SHP77 treated with DMSO at 0.1 percent for 48 hours (cell line): ENCODE measurements at places on chromosomes 5 and 9.

DNA sequence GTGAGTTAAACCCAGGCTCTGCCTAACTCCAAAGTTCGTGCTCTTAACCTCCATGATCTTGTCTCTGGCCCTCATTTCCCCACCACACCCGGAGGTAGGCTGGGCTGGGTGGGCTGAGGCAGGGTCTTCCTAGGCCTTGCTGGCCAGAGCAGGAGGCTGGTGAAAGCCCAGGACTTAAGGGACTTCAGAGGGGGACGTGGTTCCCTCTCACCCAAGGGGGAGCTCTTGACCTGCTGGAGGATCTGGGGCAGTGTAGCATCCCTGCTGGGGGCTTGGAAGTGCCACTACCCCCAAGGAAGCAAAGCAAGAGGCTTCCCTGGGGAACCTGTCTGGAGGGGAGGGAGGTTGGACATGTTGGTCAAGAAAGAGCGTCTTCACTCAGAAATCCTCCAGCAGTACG, 14.7 kb downstream of the PITX1 start:
- no peak for DNase-seq

DNA sequence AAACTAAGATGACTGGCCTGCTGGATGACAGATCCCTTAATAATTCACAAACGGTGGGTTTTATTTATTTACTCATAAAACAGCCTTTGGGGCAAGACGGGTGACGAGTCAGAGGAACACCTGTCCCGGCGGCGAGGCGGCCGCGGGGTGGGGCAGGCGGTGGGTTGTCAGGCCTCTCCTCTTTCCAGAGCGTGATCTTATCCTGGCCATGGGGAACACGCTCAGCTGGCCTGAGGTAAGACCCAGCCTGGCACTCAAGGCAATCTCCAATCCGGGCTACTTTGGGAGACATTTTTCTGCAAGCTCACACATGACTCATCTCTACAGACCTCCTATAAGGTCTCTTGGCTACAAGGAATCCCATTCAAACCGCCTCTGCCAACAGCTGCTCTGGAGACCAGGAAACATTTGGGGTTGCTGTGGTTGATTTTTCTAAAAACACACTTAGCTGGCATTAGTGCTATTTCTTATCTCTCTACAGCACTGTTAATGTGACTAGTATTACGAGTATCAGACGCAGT, 6.3 kb downstream of the RAPGEF1 start:
- DNase-seq: no peak

GRCh38 chr9:115202960-115203751, 85.2 kb upstream of the TNC start:
- DNase-seq: peak; percentile 62

GRCh38 chr5:90873033-90873517, 314.5 kb downstream of the ADGRV1 start:
- no peak for DNase-seq

GRCh38 chr5:68740226-68740910, 353.4 kb upstream of the SLC30A5 start:
- no peak for DNase-seq

- DNase-seq: no peak
Observed at GRCh38 chr5:162703914-162704313, 636.3 kb downstream of the GABRG2 start.

DNA sequence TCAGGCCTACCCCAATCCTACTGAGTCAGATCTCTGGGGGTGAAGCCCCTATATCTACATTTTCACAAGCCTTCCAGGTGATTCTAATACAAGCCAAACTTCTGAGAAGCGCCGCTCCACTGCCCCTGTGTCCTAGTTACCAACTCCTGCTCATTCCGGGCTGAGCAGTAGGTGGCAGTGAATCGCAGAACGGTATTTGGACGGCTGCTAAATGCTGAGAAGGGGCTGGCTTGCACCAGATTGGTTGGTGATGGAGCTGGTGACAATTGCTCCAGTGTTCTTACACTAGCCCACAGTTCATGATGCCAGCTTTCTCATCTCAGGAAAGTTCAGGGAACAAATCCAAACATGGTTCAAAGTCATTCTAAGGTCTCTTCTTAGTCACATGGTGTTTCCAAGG, 31.1 kb upstream of the FGF1 start:
- DNase-seq: peak; percentile 66

GRCh38 chr9:76618762-76619161, 145.5 kb upstream of the PCA3 start:
- DNase-seq: no peak

- no peak for DNase-seq
Observed at GRCh38 chr9:35510754-35511428, 21.0 kb downstream of the RUSC2 start.

DNA sequence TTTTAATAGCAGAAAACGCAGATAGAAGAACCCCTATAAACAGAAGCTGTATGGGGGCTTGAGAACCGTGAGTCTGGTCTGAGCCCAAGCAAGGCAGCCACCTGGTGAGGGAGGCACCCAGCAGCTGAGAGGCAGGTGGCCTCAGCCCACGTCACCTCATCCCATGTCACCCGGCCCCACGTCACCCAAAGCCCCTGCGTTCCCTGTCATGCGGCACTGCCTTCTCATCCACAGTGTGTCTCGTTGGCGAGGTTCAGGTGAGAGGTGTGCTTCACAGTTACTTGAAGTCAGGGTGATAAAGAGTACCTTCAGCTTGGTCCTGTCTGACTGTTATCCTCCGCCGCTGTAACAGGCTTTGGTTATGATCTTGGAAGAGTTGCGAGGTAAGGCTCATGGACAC, 80.6 kb upstream of the IRX4 start:
- no peak for DNase-seq

- no peak for DNase-seq
Observed at GRCh38 chr9:70412832-70413463, 1.5 kb downstream of the KLF9 start.

GRCh38 chr9:4936823-4937222, 48.2 kb upstream of the JAK2 start:
- DNase-seq: no peak

DNA sequence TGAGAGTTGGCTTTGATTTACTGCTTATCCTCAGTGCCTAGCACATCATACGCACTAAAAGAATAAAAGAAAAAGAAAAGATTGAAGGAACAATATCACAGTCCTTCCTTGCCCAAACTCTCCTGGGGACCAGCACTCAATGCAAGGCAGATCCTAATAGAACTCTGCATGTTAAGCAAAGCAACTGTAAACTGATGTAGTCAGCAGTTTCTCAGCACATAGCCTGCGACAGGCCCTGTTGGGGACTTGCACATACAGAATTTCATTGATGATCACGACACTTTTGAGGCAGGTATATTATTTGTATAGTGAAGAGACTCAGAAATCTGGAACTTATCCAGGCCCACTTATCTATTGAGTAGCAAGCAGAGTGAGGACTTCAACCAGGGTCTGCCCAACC, 15.4 kb downstream of the NIPAL4 start:
- DNase-seq: no peak

- DNase-seq: no peak
Observed at GRCh38 chr9:111871499-111871855, 25.1 kb upstream of the UGCG start.

GRCh38 chr9:128167209-128167608, 7.1 kb downstream of the BBLN start:
- DNase-seq: no peak

DNA sequence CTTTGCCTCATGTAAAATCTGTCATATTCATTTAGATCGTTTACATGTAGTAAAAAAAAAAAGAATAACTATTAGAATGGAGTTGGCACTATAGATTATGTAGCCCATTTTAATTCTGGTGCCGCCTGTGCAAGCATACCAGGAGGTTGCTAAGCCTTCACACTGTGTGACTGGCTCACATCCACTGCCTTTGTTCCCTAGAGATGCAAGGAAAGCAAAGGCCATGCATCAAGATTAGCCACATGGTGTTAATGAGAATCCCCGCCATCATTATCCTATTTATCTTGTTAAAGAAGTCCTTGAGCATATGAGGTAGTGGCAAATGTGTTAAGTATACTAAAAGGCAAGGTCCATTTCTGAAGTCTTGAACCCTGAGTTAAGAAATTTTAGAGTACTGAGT, 279.6 kb downstream of the RFX3 start:
- DNase-seq: no peak

DNA sequence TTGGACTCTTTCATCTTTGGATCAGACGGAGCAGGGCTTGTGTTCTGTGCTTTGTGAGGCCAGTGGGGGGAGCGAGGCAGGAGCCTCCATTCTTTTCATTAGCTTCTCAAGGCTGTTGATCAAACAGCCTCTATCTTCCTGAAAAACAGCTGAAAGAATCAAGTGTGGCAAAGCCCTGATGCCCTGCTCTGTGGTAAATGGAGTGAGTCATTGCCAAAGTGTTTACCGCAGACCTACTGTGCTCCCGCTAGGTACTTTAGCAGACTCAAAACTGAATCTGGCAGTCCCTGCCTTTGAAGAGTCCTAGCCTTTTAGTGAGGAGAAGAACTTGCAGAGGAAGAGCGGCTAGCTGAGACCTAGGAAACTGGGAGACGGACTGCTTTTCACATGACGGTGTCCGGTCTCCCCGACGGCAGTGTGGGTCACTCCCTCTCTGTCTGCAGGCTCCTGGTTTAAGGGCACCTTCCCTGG, 3.3 kb downstream of the ANKRD33B start:
- no peak for DNase-seq

DNA sequence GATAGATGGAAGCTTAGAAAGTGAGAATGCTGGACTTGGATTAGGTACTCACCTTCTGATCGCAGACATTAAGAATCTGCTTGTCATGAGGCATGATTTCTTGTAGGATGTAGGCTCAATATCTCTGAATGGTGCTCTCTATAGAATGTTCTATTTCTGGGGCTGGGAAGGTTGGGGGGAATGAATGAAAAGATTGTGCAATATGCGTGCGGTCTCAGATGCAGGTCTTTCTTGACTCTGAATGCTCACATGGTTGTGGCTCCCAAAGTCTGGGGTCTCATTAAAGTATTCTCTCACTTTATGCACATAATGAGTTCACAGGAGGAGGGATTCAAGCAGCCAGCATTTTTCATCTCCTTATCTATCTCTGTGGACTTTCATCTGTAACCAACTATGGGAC, 482.0 kb upstream of the CD180 start:
- DNase-seq: no peak
